ENCODE measurements at places on chromosomes 16 and 17.

DNA sequence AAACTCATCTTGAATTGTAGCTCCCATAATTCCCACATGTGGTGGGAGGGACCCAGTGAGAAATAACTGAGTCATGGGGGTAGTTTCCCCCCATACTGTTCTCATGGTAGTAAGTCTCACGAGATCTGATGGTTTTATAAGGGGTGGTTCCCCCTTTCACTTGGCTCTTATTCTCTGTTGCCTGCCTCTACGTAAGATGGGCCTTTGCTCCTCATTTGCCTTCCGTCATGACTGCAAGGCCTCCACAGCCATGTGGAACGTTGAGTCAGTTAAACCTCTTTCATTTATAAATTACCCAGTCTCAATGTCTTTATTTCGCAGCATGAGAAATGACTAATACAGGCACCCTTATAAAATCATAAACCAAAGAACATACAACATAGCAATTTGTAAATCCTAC lies 79.0 kb downstream of the XYLT1 start:
- no peak for DNase-seq

DNA sequence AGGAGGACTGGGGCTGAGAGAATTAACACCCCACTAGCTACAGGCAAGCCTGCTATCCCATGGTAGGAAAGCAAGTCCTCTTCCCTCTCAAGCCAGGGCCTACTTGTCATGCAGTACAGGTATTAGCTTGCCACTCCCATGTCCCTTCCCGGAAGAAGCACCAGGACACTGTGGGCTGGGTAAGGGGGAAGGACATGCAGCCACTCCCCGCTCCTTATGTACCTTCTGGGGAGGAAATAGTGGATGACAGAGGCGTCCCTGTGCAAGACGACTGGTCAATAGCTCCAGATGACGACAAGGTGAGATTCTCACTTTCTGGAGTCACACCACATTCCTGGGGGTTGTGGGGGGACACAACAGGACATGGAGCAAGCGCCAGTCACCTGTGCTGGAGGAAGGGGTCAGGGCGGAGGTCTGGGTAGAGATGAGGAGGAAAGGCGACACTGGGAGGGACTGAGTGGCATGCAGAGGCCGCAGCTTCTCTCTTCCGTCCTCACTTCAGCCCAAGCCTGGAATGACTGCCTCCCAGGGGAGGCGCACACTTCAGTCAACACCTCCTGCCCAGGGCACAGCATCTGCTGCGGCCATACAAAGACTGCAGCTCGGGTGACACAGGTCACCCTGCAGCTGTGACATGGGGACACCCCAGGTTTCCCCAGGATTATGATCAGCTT lies 15.1 kb upstream of the FOXJ1 start:
- DNase-seq: no peak

DNA sequence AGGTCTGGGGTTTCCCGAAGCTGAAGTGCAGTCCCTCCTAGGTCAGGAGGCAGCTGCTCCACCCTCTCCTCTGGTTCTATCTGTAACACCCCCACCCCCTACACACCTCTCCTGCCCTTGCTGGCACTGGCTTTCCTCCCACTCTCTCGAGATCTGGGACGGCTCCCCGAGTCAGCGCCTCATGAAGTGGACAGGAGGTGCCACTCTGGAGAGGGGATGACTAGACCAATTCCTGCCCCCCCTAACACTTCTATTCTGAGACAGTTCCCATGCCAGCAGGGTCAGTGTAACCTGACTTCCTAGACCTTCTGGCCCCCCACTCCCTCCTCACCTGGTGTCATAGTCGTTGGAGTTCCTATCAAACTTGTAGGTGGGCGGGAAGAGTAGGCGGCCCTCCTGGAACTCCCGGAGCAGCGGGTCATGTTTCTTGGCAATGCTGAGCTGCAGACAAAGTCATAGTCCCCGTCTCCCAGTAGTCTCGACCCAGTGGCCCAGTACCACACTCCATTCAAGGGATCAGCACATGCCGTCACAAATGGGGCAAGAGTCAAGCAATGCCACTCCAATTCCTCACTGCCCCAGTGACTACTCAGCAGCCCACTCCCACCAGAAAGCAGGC lies 9.7 kb downstream of the INPP5K start:
- no peak for DNase-seq

DNA sequence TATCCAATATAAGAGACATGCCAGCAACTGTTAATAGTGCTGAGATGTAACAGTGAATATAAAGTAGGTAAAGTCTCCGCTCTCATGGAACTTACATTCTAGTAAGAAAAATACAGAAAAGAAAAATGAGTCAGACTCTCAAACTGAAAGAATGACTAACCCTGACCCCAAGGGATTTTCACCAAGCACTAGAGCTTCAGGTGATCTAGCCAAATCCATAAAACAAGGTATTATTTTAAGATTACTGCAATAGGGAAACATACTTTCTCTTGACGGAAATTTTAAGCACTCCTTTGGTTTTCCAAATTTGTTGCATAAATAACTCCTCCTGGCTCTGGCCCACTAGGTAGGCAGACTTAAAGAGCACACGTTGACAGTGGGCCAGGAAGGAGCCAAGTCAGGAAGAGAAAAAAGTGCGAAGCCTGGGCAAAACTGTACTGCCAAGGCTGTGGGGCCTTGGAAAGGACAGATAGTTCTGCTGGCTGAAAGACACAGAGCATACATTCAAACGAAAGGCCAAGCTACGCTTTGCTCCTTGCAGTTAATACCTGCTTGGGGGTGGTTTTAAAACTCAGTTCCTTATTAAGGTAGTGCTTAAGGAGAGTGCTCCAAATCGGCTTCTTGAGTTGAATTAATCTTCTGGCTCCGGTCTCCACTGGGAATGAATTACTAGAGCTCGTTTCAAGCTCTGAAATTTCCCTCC lies 1.4 kb downstream of the GOT2 start:
- DNase-seq: no peak

GRCh38 chr17:44733753-44734152 lies 25.0 kb upstream of the ADAM11 start:
- DNase-seq: peak; percentile 41

DNA sequence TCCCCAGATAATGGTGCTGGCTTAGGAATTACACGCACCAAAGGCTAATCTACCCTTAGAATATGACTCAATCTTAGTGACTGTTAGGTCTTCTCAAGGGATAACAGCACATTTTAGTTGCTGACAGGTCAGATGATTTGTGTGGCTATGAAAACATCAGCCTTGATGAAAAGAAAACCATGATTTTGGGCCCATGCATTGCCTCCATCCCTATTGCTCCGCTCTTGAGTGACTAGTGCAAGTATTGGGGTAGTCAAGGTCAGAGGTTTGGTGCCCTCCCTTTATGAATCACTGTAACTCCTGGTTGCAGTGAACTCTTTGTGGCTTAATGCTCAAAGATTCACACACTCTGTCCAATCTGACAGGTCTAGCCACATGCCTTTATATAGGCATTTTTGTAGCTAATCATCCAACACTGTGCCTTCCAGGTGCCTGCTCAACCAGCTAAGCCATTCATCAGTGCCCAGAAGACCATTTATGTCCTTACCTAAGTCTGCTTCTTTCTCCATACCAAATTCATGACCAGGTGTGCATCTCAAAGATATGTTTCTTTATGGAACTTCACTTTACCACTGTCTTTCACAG lies 251.6 kb downstream of the KCNJ2 start:
- no peak for DNase-seq

- DNase-seq: no peak
Observed at GRCh38 chr17:50603340-50603739, 31.3 kb upstream of the ABCC3 start.

DNA sequence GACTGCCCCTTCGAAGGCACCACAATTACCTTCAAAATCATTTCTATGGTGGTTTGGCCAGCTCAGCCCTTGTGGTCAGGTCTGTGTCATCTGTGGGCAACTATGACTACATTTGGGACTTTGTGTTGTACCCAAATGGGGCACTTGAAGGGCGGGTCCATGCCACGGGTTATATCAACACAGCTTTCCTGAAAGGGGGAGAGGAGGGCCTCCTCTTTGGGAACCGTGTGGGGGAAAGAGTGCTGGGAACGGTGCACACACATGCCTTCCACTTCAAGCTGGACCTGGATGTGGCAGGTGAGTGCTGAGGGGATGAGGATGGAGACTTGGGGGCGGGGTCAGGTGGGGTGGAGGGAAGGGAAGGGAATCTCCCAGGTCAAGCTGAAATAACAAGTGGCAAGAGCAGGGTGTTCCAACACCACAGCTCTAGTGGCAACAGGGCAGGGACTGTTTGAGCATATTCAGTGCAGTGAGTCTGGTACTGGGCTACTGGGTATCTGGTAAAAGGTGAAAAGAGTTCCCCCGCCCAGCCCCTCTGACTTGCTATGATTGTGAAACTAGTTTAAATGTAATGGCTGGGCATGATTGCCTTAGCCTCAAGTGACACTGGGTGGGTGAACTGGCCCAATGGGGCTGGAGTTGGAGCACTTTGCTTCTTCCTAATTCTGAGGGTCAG lies 1.7 kb downstream of the AOC2 start:
- DNase-seq: no peak

DNA sequence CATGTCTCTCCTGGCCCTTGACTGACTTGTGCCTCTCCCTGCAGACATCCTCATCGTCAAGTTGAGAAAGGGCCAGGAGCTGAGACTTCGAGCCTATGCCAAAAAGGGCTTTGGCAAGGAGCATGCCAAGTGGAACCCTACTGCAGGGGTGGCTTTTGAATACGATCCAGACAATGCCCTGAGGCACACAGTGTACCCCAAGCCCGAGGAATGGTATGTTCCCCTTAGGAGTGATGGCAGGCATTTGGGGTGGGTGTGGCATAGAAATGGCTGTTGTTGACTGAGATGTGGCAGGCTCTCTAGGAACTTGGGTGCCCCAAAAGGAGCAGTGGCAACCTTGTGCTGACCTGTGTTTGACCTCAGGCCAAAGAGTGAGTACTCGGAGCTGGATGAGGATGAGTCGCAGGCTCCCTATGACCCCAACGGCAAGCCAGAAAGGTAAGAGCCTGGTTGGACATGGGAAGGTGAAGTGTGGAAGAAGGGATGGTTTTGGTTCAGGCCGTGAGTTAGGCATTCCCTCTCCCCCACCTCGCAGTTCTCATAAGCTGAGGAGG lies 7.5 kb downstream of the POLR2C start:
- no peak for DNase-seq

- DNase-seq: peak; percentile 12
Observed at GRCh38 chr17:47663912-47664623, 14.3 kb downstream of the KPNB1 start.

- peak; percentile 7 for DNase-seq
Observed at GRCh38 chr17:61157246-61157886, 242.3 kb upstream of the TBX2 start.

DNA sequence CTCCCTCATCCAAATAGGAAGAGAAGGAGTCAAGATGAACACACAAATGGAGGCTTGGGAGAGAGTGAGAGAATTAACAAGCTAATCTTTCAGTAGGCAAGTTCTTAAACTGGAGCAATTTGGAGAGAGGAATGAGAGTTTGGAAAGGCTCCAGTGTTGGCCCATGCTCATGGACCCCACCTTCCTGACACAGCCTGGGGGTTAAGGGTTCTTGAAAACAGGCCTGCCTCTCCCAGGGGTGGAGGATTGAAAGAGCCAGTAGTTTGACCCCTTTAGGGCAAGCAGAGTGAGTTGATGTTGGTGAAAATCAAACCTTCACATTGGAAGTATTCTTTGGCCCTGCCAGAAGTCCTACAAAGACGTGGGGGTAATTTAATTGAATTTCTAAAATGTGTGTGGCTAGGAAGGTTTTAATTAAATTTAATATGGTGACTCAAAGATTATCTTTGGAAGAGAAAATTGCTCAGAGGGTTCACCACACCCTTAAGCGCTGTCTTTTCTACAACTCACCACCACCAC lies 5.8 kb downstream of the HOXB3 start:
- DNase-seq: no peak

DNA sequence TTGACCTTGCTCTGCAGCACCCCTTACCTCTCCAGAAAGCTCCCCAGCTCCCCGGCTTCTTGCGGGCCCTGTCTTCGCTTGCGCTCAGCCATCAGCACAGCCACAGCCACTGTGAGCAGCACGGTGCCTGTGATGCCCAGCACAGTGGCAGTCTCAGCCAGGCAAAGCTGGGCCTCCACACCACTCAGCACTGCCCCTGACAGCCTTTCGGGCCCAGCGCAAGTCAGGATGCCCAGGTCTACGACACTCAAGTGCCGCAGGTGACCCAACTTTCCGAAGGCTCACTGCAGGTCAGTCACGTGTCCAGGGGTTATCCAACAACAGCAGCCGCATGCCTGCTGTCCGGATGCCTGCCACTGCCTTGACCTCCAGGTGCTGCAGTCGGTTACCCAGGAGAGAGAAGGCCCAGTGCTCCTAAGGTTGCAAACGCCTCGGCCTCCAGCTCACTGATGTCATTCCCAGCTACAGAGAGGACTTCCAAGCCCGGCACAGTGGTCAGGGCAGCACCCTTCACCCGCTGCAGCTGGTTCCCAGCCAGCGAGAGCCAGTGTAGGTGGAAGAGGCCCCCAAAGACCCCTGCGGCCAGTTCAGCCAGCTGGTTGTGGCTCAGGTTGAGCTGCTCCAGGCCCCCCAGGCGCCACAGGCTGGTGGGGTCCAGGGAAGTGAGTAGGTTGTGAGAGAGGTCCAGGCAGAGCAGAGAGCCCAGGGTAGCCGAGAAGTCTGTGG lies 8.9 kb upstream of the TMEM101 start:
- DNase-seq: no peak

DNA sequence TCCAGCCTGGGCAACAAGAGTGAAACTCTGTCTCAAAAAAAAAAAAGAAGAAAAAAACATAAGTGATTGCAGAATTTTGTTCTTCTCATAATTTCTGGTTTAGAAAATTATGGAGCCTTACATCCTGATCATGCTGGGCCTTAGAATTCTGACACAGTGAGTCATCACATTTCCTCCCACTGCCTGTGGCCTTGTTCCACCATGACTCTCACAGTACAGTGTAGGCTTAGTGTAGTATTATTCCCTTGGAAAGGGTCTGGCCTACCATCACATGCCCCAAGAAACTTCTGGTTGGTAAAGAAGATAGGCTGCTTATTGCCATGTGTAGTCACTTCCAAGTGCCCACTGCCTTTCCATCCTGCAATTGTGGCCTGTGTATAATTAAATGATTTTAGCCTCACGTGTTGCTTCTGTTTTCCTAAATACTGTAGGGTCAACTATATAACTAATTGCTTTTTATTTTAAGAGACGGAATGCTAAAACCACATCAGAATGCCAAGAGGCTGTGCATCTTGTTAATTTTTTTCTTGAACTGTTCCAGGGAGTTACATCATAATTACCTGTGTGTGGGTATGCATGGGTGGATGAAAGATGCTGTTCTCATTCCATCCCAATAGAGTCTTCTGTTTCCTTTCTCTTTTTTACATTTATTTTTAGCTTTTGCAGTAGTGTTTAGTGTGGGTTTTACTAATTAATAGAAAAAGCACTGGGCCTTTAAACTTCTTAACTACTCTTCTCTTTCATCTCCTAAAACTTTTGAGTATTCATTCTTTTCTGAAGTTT lies 25.9 kb downstream of the OGFOD1 start:
- no peak for DNase-seq

GRCh38 chr17:57337390-57337789 lies 81.1 kb downstream of the MSI2 start:
- peak; percentile 14 for DNase-seq
